ENCODE measurements at places on chromosomes 16 and 17. TPM values are rescaled to one million over a fixed set of nuclear protein-coding genes. Genes with fewer than 3 reads are reported as not detected.

DNA sequence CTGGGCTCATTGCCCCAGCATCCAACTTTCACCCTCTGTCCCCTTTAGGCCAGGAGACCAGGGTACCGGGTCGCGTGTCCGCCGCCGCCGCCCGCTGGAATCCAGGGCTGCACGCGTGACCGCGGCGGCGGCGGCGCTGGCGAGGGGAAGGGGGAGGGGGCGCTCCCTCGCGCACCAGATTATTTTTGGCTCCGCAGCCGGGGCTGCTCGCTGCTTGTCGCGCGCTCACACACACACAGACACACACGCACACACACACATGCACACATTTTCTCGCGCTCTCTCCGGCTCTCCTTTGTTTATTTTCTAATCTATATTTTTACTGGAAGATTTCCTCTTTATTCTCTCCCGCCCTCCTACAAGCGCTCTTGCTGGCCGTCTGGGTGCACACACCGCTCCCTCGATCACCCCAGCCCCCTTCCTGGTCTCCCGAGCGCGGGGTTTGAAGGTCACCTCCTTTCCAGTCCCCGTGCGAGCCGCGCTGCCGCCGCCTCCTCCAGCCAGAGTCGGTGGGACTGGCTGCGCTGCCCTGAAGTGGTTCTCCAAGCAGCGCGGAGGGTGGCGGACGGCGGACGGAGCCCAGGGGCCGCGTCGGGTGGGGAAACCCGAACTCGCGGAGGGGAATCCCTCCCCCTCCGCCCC, 921.4 kb upstream of the EEF2KMT start:
- peaks cover 10% of the 10 kb centered on the region for H3K27me3 ChIP-seq
- H3K27ac ChIP-seq: no peak overlapping the region
- no peak overlapping the region for H3K4me3 ChIP-seq

- H3K27ac ChIP-seq: no peak overlapping the region
- H3K36me3 ChIP-seq: peaks cover 6% of the 10 kb centered on the region
- H3K4me1 ChIP-seq: no peaks in the 10 kb centered on the region
- no peaks in the 10 kb centered on the region for H3K27me3 ChIP-seq
Measured at GRCh38 chr17:9488556-9488955, 87.1 kb downstream of the STX8 start.

DNA sequence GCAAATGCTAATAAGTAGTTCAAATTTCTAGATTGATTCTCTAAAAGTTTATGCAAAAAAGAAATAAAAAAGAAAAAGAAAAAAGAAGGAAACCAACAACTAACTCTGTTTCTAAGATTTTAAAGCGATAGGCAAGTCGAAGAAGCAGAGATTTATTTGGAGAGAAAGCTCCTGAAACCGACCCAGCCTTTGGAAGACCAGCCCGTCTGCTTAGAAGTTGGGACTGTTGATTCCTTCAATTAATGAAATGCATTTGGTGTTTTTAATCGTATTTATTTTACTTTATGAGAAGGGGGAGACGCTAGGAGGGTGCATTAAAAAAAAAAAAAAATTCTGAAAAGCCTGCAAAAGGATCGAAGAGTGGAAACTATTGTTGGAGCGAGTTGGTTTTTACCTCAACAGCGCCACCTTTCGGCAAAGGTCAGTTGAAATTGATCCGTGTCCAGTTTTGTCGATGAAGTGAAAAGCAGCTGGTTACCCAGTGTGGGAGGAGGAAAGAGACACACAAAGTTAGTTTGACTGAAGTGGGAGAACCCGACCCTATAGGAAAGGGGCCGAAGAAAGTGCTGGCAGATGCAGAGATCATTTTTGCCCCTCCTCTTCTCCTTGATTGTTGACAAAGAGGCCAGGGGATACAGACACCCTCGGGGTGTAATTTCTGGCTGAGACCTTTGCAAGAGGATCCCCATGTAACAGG, 1.5 kb upstream of the MAF start:
- H3K36me3 ChIP-seq: peaks cover 14% of the 10 kb centered on the region
- peak overlapping the region; percentile 90 for H3K4me3 ChIP-seq
- H3K4me1 ChIP-seq: peaks cover 35% of the 10 kb centered on the region
- H3K27ac ChIP-seq: peak overlapping the region; percentile 95

- no peaks in the 10 kb centered on the region for H3K36me3 ChIP-seq
- H3K27me3 ChIP-seq: peaks cover 31% of the 10 kb centered on the region
- H3K4me1 ChIP-seq: peaks cover 20% of the 10 kb centered on the region
- H3K4me3 ChIP-seq: no peak overlapping the region
Measured at GRCh38 chr17:47879028-47879585, 16.9 kb upstream of the SP2 start.

AGRP gene
- total RNA-seq: not detected

EIF3C gene
- 457 TPM for total RNA-seq

MTSS2 gene
- total RNA-seq: 7.1 TPM

DNA sequence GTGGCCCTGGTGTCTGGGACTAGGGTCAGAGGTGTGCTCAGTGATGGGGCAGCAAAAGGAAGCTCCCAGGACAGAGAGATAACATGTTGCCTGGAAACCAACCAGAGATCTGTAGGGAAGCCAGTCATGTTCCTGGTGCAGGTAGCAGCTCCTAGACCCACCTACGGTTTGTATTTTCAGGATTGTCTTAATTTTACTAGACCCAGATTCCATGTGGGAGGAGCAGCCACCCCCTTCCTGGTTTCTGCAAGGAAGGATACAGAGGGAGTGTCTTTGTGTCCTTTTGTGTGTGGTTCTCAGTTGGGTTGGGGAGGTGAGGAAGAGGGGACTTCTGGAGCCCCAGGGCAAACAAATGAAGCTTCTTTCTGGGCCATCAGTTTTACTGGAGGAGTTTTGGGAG, 53.9 kb downstream of the MGAT5B start:
- no peak overlapping the region for H3K27ac ChIP-seq
- no peaks in the 10 kb centered on the region for H3K27me3 ChIP-seq
- H3K4me1 ChIP-seq: no peaks in the 10 kb centered on the region
- no peak for DNase-seq
- no peak overlapping the region for H3K4me3 ChIP-seq

GRCh38 chr16:50273888-50274325, 7.6 kb downstream of the ADCY7 start:
- peak overlapping the region; percentile 89 for H3K4me3 ChIP-seq
- H3K27me3 ChIP-seq: no peaks in the 10 kb centered on the region
- H3K36me3 ChIP-seq: peaks cover 59% of the 10 kb centered on the region
- peak overlapping the region; percentile 97 for H3K27ac ChIP-seq

- peaks cover 3% of the 10 kb centered on the region for H3K36me3 ChIP-seq
- H3K4me3 ChIP-seq: no peak overlapping the region
- no peak for DNase-seq
- no peaks in the 10 kb centered on the region for H3K27me3 ChIP-seq
Measured at GRCh38 chr17:42547001-42547461, 5.7 kb upstream of the HSD17B1 start.

- no peaks in the 10 kb centered on the region for H3K36me3 ChIP-seq
- H3K27ac ChIP-seq: peak within 1 kb of the TSS; percentile 76
Measured at GRCh38 chr17:46979147-46979863, at the start of gene RPRML. RPRML (minus strand) TSS chr17:46979253; CDS start chr17:46979007, 246 bp downstream.

DNA sequence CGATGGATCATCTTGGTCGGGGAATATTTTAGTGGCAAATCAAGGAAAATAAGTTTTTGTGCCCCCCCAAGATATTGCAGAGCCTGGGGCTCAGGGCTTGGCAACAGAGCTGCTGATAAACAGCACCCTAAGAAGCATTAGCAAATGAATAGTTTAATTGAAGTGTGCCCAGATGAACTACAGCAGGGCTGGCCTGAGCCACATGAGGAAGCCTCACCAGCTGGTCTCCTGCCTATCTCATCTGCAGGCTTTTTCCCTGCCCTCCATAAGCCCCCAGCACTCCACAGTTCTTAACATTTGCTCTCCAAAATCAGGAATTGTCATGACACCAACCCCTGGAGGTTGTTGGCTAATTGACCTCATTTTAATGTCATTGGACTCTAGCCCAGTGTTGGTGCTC, 480.2 kb downstream of the HS3ST3B1 start:
- H3K27me3 ChIP-seq: no peaks in the 10 kb centered on the region
- no peaks in the 10 kb centered on the region for H3K4me1 ChIP-seq
- H3K36me3 ChIP-seq: no peaks in the 10 kb centered on the region
- DNase-seq: no peak

DNA sequence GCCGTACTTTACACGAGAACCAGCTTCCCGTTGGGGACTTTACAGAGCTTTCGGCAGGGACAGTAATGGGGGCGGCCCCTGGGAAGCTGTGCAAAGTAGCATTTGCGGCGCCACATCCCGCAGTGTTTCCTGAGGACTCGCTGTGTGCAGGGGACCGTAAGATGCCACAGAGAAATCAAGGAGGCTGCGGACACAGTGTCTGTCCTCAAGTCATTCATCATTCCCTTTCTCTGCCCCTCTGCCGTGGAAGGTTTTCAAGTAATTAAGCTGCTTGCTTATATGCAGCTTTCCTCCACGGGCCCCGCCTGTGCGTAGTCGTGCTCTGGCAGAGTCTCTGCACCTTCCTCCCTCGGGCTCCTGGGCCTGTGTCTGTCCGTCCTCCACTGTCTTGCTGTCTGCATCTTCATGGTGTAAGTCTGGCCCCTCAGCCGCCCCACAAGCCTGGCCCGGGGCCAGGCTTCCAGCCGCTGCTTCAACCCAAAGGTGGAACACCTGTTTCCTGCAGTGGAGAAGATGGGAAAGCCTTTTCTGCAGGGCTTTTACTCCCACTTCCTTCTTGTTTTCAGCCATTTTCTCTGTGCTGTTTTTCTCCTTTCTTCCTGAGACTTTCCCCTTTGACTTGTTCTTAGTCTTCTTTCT, 216.9 kb upstream of the CHMP6 start:
- peaks cover 64% of the 10 kb centered on the region for H3K36me3 ChIP-seq
- DNase-seq: no peak
- H3K4me1 ChIP-seq: peaks cover 87% of the 10 kb centered on the region
- H3K4me3 ChIP-seq: peak overlapping the region; percentile 49
- no peaks in the 10 kb centered on the region for H3K27me3 ChIP-seq
- H3K27ac ChIP-seq: peak overlapping the region; percentile 96

PRSS8 gene
- 0.17 TPM for total RNA-seq

NPIPB9 gene
- 2.6 TPM for total RNA-seq

STAC2 gene
- not detected for total RNA-seq

DNA sequence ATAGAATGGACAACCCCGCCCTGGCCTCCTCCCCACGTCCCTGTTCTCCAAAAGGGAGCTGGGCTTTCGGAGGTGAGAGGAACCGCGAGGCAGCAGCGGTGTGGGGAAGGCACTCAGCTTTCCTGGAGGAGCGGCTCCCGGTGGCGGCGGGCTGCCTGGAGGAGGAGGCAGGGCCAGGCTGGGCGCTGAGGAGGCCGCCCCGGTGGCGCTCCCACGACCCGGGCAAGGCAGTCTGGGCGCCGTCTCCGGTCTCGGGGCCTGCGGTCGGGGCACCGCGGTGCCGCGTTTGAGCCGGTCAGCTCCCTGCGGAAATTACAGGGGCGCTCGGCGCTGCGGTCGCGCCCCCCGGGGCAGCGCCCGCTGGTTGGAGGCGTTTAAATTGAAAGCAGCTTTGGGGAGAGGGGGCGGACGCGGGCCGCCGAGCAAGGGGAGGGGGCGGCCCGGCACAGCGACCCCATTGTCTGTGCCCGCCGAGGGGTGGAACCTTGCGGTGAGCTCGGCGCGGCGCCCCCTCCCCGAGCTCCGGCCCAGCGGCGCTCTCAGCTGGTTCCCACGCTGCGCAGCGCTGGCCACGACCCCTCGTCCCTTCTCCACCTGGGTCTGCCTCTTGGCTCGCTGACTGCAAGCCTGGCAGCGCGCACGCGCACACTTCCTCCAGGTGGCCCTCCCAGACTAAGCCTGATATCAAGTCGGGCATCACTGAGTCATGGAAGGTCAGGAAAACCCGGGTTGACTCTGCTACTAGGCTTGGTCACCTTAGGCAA, 58.7 kb upstream of the DLX4 start:
- H3K4me3 ChIP-seq: no peak overlapping the region
- peaks cover 2% of the 10 kb centered on the region for H3K4me1 ChIP-seq
- no peak for DNase-seq
- H3K36me3 ChIP-seq: no peaks in the 10 kb centered on the region
- no peak overlapping the region for H3K27ac ChIP-seq

GRCh38 chr16:10683170-10683569, 11.6 kb downstream of the TEKT5 start:
- no peak overlapping the region for H3K4me3 ChIP-seq
- no peak overlapping the region for H3K27ac ChIP-seq
- DNase-seq: no peak

TBX6 gene
- total RNA-seq: 1.7 TPM

OTOA gene
- total RNA-seq: 0.17 TPM

DNA sequence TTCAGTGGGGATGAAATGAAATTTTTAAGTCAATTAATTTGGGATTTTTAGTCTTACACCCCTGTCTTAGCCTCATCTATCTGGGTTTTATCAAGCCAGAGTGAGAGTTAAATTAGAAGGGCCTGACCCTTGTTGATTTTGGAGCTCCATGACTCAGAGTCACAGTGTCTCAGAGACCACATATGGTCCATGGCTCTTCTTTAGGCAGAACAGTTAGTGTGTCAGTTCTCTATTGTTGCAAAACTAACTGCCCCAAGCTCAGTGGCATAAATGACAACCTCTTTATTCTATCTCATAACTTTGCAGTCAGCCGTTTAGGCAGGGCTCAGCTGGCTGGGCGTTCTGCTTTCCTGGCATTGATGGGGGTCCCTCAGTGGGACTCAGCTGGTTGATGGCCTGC, 44.7 kb downstream of the IRF8 start:
- H3K4me3 ChIP-seq: no peak overlapping the region
- peaks cover 11% of the 10 kb centered on the region for H3K27me3 ChIP-seq
- no peak overlapping the region for H3K27ac ChIP-seq
- DNase-seq: no peak

- H3K36me3 ChIP-seq: peaks cover 82% of the 10 kb centered on the region
- H3K4me3 ChIP-seq: no peak overlapping the region
- peak overlapping the region; percentile 62 for H3K27ac ChIP-seq
Measured at GRCh38 chr17:80361495-80362220, 53.3 kb upstream of the ENDOV start.

GRCh38 chr17:49845321-49845720, 2.5 kb downstream of the TAC4 start:
- no peak overlapping the region for H3K4me3 ChIP-seq
- peaks cover 21% of the 10 kb centered on the region for H3K4me1 ChIP-seq
- H3K36me3 ChIP-seq: peaks cover 1% of the 10 kb centered on the region
- no peaks in the 10 kb centered on the region for H3K27me3 ChIP-seq
- no peak for DNase-seq
- H3K27ac ChIP-seq: peak overlapping the region; percentile 10
